Common myeloid progenitor, CD34-positive (primary cell): ENCODE measurements at places on chromosomes 12 and 14.
A peak's percentile ranks its signal among the peaks of the same experiment; 100 is the strongest.

- no peak overlapping the region for H3K4me3 ChIP-seq
- no peaks in the 10 kb centered on the region for H3K36me3 ChIP-seq
- no peaks in the 10 kb centered on the region for H3K27me3 ChIP-seq
- no peak overlapping the region for H3K27ac ChIP-seq
- no peaks in the 10 kb centered on the region for H3K4me1 ChIP-seq
- DNase-seq: no peak
Measured at GRCh38 chr12:101243074-101243473, 33.0 kb upstream of the SLC5A8 start.

DNA sequence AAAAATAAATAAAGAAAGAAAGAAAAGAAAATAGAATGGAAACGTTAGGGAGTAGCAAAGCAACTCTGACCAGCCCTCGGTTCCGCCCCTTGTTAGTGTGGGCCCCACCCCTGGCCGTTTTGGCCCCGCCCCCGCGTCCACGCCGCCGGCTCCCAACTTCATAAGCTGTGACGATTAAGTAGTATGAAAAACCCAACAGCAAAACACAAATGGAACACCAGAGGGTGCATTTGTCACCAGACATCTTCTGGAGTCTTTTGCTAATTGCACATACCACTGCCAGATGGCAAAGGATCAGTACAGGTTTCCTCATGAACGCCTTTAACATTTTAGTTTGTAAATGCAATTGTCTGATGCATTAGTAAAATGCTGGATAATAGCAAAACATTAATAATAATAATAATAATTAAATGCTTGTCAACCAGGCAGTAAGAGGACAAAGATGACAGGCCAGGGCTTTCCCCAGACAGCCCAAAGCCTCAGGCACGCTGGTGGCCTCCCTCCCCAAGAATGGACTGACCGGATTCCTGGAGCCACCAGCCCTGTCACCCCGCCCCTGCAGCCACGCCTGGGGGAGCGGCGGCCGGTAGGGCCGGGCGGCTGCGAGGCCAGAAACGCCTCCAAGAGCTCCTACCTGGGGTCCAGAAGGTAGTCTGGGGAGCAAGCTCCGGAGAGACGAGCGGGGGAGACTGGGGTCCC lies 23.6 kb downstream of the HSP90AA1 start:
- H3K27me3 ChIP-seq: no peaks in the 10 kb centered on the region
- DNase-seq: peak; percentile 92
- no peaks in the 10 kb centered on the region for H3K36me3 ChIP-seq
- H3K4me3 ChIP-seq: no peak overlapping the region
- no peaks in the 10 kb centered on the region for H3K4me1 ChIP-seq
- no peak overlapping the region for H3K27ac ChIP-seq

GRCh38 chr12:27355979-27356378 lies 23.3 kb downstream of the BMAL2 start:
- no peak for DNase-seq
- no peaks in the 10 kb centered on the region for H3K36me3 ChIP-seq
- no peaks in the 10 kb centered on the region for H3K27me3 ChIP-seq

- H3K27ac ChIP-seq: peak overlapping the region; percentile 18
- DNase-seq: no peak
- H3K36me3 ChIP-seq: peaks cover 86% of the 10 kb centered on the region
- H3K4me3 ChIP-seq: no peak overlapping the region
Measured at GRCh38 chr14:20295067-20295466, 10.7 kb downstream of the TTC5 start.

- H3K27ac ChIP-seq: no peak overlapping the region
- H3K4me1 ChIP-seq: no peaks in the 10 kb centered on the region
- no peak for DNase-seq
- H3K27me3 ChIP-seq: no peaks in the 10 kb centered on the region
- H3K36me3 ChIP-seq: no peaks in the 10 kb centered on the region
- H3K4me3 ChIP-seq: no peak overlapping the region
Measured at GRCh38 chr12:113119980-113120669, 15.4 kb downstream of the RASAL1 start.

DNA sequence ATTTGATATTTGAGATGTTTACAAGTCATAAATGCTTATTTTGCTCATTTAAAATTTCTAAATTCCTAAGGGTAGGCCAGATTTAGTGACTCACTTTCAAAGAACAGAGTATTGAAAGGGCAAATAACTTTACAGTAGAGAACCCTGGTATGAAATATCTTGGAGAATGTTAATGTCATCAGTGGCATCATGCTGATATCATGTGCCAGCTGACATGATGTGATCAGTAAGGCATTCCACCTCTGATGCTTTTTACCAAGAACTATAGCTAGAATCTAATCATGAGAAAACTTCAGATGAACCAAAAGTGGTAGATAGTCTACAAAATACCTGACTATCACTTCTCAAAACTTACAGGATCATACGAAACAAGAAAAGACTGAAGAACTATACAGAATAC lies 2.9 kb upstream of the FLRT2 start:
- peaks cover 45% of the 10 kb centered on the region for H3K4me1 ChIP-seq
- no peak overlapping the region for H3K4me3 ChIP-seq
- peaks cover 36% of the 10 kb centered on the region for H3K27me3 ChIP-seq
- H3K27ac ChIP-seq: no peak overlapping the region

DNA sequence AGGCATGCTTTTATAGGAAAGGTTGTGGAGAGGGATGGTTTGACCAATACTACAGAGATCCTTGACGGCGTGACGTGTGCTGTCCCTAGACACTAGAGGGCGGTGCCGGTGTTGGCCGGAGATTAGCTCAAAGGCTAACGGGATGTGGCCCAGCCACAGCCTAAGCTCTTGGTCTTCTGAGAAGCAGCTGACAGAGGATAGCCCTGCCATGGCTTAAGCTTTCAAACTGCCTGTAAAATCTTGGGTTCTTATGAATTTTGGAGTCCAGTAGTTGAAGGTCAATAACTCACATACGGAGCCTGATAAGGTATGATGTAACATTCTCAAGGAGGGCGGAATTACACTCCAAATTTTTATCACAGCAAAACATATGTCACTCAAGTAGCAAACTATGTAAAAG lies 515.7 kb upstream of the ATXN7L3B start:
- peak; percentile 32 for DNase-seq
- H3K4me1 ChIP-seq: no peaks in the 10 kb centered on the region
- H3K27me3 ChIP-seq: no peaks in the 10 kb centered on the region
- no peak overlapping the region for H3K4me3 ChIP-seq

GRCh38 chr14:83133981-83134645 lies 1600.5 kb upstream of the SEL1L start:
- no peak for DNase-seq
- no peaks in the 10 kb centered on the region for H3K4me1 ChIP-seq
- H3K4me3 ChIP-seq: no peak overlapping the region
- no peak overlapping the region for H3K27ac ChIP-seq
- H3K27me3 ChIP-seq: no peaks in the 10 kb centered on the region
- no peaks in the 10 kb centered on the region for H3K36me3 ChIP-seq

DNA sequence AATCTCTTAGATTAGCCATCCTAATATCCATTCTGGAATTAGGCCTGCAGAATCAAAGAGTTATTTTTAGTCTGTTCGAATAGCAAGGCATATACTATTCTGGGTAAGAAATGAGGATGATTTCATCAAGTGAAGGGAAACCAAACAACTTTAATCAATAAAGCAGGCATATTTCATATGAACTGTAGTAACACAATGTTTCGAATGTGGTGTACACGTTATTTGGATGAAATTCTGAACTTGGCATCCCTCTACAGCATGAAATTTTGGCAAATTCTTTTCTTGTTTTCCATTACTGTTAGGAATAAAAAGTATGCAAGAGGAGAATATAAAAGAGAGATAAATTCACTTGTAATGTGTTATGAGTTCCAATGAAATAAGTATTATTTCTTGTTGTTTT lies 1233.3 kb upstream of the SEL1L start:
- no peak overlapping the region for H3K27ac ChIP-seq
- H3K4me1 ChIP-seq: no peaks in the 10 kb centered on the region
- H3K27me3 ChIP-seq: no peaks in the 10 kb centered on the region

DNA sequence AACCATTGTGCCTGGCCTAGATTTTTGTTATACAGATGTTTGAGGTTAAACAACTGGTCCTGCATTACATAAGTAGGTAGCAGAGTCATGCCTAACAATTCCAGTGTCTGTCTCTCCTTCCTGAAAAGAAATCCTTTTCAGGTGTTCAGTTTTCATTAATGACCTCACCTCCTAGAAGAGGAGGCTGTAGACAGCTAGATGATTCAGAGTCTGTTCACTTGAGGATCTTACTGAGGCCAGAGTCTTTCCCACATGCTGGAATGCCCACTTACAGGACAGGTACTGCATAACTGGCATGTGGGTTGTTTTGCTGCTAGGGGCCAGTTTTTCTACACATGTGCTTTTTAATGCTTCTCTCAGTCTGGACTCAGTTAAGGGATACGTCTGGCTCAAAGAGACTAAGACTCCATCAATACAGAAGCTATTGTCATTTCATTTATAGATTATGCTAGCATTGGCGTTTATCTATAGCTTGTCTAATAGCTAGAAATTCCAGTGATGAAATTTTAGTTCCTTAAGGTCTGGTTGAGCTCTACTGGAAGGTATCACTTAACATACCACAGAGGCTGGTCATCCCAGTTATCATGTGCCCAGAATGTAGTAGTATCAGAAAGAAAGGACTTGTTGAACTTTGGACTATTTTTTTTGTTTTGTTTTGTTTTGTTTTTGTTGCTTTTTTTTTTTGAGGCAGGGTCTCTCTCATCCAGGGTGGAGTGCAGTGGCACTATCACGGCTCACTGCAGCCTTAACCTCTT lies 206.4 kb downstream of the ERC1 start:
- H3K36me3 ChIP-seq: peaks cover 8% of the 10 kb centered on the region
- H3K4me3 ChIP-seq: no peak overlapping the region
- H3K27ac ChIP-seq: no peak overlapping the region
- H3K4me1 ChIP-seq: peaks cover 11% of the 10 kb centered on the region

DNA sequence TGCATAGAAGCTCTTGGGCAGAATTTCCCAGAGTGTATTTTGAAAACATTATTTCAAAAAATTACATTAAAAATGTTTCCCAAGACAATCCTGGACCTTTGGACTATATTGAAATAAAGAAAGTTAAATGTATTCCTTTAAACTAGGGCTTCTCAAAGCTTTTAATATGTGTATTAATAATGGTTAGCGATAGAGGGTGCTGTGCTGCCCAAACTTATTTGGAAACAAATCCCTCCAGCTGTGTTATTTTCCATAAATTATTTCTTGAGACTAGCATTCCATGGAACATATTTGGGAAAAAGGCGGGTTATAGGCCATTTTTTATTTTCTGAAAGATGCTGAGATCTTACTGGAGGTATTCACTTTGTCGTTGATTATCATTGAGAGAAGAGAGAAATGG lies 397.8 kb upstream of the MIS18BP1 start:
- H3K4me1 ChIP-seq: no peaks in the 10 kb centered on the region
- DNase-seq: no peak
- no peaks in the 10 kb centered on the region for H3K36me3 ChIP-seq
- H3K4me3 ChIP-seq: no peak overlapping the region
- H3K27ac ChIP-seq: no peak overlapping the region

- H3K4me3 ChIP-seq: peak overlapping the region; percentile 56
- peaks cover 44% of the 10 kb centered on the region for H3K4me1 ChIP-seq
- H3K36me3 ChIP-seq: peaks cover 12% of the 10 kb centered on the region
- peak overlapping the region; percentile 16 for H3K27ac ChIP-seq
- DNase-seq: no peak
Measured at GRCh38 chr12:11672256-11673191, 23.1 kb downstream of the ETV6 start.

GRCh38 chr14:102162487-102162886 lies 22.8 kb downstream of the WDR20 start:
- H3K27ac ChIP-seq: no peak overlapping the region
- H3K4me3 ChIP-seq: no peak overlapping the region
- no peaks in the 10 kb centered on the region for H3K27me3 ChIP-seq
- no peak for DNase-seq
- no peaks in the 10 kb centered on the region for H3K36me3 ChIP-seq

GRCh38 chr14:52363041-52363704 lies 49.1 kb downstream of the PTGER2 start:
- H3K27me3 ChIP-seq: peaks cover 56% of the 10 kb centered on the region
- H3K36me3 ChIP-seq: no peaks in the 10 kb centered on the region
- no peak overlapping the region for H3K27ac ChIP-seq
- DNase-seq: no peak
- no peak overlapping the region for H3K4me3 ChIP-seq

DNA sequence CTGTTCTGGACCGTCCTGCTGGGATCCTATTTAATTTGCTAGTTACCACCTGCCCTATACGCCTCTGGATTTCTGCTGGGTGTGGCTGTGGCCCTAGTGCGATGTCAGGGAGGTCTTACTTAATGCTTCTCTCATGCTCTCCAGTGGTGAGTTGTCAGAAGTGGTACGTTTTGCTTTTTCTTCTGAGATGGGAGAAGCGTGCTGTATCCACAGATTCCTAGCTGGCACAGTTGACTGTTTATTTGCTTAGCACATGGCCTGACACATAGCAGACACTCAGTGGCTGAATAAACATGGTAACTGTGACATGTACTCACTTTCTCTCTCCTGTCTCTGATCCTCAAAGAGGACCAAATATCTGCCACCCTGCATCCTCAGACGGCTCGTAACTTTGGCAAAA lies 107.3 kb downstream of the CACNA1C start:
- H3K27me3 ChIP-seq: no peaks in the 10 kb centered on the region
- H3K27ac ChIP-seq: no peak overlapping the region
- no peak overlapping the region for H3K4me3 ChIP-seq
- DNase-seq: no peak
- no peaks in the 10 kb centered on the region for H3K36me3 ChIP-seq
- H3K4me1 ChIP-seq: no peaks in the 10 kb centered on the region

GRCh38 chr14:21256539-21257393 lies 12.5 kb downstream of the HNRNPC start:
- peak; percentile 42 for DNase-seq
- no peak overlapping the region for H3K4me3 ChIP-seq
- peak overlapping the region; percentile 32 for H3K27ac ChIP-seq
- peaks cover 80% of the 10 kb centered on the region for H3K36me3 ChIP-seq

- H3K27me3 ChIP-seq: peaks cover 9% of the 10 kb centered on the region
- no peaks in the 10 kb centered on the region for H3K4me1 ChIP-seq
- no peak overlapping the region for H3K27ac ChIP-seq
- no peaks in the 10 kb centered on the region for H3K36me3 ChIP-seq
- no peak for DNase-seq
- H3K4me3 ChIP-seq: no peak overlapping the region
Measured at GRCh38 chr14:36362648-36363047, 42.2 kb upstream of the MBIP start.

GRCh38 chr12:74339211-74339610 lies 198.4 kb upstream of the ATXN7L3B start:
- no peak overlapping the region for H3K4me3 ChIP-seq
- H3K27ac ChIP-seq: no peak overlapping the region
- DNase-seq: no peak
- H3K27me3 ChIP-seq: no peaks in the 10 kb centered on the region
- H3K36me3 ChIP-seq: no peaks in the 10 kb centered on the region

DNA sequence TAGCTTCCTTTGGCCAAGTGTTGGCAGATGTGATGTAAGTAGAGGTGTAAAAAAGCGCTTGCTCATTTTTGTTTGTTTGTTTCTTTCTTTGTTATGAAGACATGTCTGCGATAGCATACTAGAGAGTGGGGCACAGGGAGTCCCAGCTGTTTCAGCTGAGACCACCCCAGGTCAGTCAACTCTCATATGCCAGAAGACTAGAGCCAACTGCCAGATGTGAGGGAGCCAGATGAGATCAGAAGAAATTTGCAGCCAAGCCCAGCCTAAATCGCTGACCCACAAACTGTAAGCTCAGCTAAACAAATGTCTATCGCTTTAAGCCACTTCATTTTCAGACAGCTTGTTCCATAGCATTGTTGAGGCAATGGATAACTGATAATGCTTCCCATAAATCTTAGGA lies 397.1 kb downstream of the APAF1 start:
- no peaks in the 10 kb centered on the region for H3K27me3 ChIP-seq
- no peak for DNase-seq
- H3K4me3 ChIP-seq: no peak overlapping the region
- no peak overlapping the region for H3K27ac ChIP-seq
- H3K36me3 ChIP-seq: no peaks in the 10 kb centered on the region

- no peaks in the 10 kb centered on the region for H3K27me3 ChIP-seq
- H3K27ac ChIP-seq: peak overlapping the region; percentile 46
- peaks cover 43% of the 10 kb centered on the region for H3K4me1 ChIP-seq
- no peaks in the 10 kb centered on the region for H3K36me3 ChIP-seq
- DNase-seq: no peak
Measured at GRCh38 chr12:50924131-50924438, 28.3 kb upstream of the HIGD1C start.
